ENCODE measurements at places on chromosomes 12 and 14.

- no peak for DNase-seq
Observed at GRCh38 chr12:91211866-91212265, 29.2 kb upstream of the DCN start.

- DNase-seq = no peak
Observed at GRCh38 chr12:12115514-12115913, 44.8 kb downstream of the BCL2L14 start.

DNA sequence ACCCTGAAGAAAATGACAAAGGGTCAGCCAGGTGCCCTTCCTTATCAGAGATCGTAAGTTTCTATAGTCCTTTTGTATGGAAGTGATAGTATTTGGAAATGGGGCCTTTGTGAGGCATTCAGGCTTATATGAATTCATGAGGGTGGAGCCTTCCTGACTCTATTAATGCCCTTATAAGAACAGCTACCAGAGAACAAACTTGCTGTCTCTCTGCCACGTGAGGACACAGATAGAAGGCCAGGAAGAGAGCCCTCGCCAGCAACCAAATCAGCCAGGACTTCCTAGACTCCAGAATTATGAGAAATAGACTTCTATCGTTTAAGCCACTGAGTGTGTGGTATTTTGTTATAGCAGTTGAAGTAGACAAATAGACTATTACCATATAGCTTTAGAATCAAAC, 36.7 kb downstream of the TRMT5 start:
- DNase-seq = no peak

- no peak for DNase-seq
Observed at GRCh38 chr12:14962153-14962539, 745 bp upstream of the ARHGDIB start.

- DNase-seq = no peak
Observed at GRCh38 chr14:99475179-99475578, 5.5 kb downstream of the SETD3 start.

- no peak for DNase-seq
Observed at GRCh38 chr12:16272222-16272621, 5.3 kb downstream of the SLC15A5 start.

DNA sequence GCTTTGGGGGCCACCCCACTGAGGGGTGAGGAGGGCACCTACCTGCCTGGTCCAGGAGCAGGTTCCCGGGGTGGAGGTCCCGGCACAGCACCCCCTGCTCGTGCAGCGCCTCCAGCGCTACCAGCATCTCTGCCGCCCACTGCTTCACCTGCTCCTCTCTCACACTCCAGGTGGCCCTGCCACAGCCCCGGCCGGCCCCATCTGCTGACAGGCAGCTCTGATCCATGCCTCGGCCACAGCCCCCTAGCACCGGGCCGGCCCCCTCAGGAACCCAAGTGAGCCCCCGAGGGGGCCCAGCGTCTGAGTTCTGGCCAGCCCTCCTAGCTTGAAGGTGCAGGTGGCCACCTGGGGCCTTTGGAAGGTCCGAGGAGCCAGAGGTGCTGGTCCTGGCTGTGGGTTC, 13.6 kb downstream of the RPS6KL1 start:
- no peak for DNase-seq

DNA sequence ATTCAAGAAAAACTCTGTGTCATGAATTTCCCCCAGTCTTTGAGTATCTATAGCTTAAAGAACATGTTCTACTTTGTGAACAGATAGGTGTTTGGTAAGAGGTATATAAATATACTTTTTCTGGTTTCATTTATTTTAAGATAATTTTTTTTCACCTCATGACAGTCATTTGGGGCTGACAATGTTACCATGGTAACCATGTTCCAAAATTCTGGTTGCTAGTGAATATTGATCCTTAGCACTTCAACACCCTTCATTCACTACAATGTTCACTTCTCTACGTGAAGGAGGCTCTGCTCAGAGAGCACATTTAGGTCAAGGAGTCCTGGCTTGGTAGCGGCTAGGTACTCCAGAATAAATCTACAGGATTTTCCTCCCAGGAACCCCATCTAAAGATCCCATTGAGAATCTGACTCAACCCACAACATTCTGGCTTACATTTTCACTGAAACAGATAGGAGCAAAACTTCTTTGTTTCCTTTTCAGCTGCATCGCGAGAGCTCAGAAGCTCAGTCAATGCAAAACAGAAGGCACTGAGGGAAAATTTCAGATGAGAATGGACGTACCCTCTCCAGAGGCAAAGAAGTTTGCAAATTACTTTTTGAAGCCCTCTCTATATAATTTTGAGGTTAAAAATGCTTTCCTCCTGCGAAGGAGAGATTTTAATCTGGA, 93.6 kb downstream of the ARF6 start:
- no peak for DNase-seq

DNA sequence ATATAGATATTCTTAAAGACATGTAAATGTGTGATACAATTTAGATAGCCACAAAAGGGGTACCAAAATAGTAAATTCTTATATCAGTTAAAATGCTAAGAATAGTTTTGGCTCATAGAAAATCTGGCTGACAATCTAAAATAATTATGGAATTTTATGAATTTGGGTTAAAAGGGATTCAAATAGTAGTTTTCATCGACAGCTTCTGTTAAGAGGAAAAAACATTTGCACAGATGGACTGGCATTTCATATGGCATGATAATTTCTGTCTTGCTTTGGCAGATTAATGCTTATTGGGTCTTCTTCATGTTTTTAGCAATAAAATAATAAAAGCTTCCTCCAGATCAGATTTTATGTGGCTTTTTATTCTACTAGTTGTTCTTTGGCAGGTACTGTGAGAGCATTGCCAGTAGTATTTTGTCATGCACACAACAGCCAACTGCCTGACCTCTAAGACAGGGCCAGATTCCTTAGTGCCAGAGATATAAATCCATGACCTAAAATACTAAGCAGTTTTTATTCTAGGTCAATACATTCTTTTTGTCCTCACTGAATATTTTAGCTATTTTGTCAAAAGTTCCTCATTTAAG, 9.1 kb downstream of the ABCD2 start:
- no peak for DNase-seq

DNA sequence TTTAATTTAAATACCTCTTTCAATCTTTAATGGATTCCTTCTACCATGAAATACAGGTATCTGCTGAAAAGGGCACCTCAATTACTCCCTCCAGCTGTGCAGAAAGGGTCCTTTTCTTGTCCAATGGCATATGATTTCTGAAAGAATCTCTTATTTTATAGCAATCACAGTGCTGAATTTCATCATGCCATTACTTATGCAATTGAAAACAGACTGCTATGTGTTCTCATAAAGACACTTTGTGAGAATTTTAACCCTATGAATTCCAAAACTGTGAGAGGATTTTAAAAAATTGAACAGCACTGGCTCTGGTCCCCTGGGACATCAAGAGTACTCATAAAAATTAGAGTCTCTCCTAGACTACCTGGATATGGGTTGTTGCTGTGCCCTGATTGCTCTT, 45.9 kb upstream of the CNOT2 start:
- no peak for DNase-seq

- no peak for DNase-seq
Observed at GRCh38 chr14:98348505-98348904, 923.5 kb downstream of the BCL11B start.

GRCh38 chr12:131457028-131457310, 253.9 kb upstream of the SFSWAP start:
- no peak for DNase-seq

GRCh38 chr12:92073094-92073493, 72.6 kb downstream of the BTG1 start:
- no peak for DNase-seq

GRCh38 chr12:65720136-65721130, 103.8 kb upstream of the HMGA2 start:
- no peak for DNase-seq

Measured in Right ventricle myocardium superior (tissue), 1 donor.